ENCODE measurements at places on chromosomes 3 and 15.

- DNase-seq: no peak
These were observed 6.4 kb downstream of the TERC start for GRCh38 chr3:169758359-169758994.

GRCh38 chr15:69590201-69590710 is 137.6 kb downstream of the RPLP1 start:
- no peak for DNase-seq

DNA sequence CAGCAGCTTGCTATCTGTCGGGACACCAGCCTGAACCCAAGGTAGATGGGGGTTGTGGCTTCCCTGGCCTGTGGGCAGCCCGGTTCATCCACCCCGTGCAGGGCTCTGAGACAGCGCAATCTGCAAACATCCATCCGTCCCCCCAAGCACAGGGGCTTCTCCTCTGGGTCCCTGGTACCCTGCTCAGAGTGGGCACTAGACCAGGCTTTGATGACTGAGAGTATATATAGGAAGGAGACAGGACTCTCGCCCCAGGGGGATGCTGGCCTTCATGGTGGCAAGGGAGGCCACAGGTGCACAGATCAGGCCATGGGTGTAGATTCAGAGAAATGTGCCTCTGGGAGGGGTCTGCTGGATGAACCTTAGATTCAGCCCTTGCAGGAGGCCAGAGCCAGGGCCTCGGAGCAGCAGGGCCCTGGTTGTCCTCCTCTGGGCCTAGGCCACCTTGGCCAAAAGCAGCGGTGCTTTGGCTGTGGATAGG is 40.3 kb downstream of the CFAP100 start:
- no peak for DNase-seq

GRCh38 chr3:159455741-159456181 is 532.9 kb upstream of the IL12A start:
- DNase-seq: no peak

All from CD4-positive, alpha-beta T cell treated with Interleukin-12 subunit alpha and Interleukin-12 subunit beta, for 1 hour (primary cell).